Right lung (tissue), 10 donors: ENCODE measurements at places on chromosomes 2 and 18. TPM values are rescaled to one million over a fixed set of nuclear protein-coding genes. Genes with fewer than 3 reads are reported as not detected.

DNA sequence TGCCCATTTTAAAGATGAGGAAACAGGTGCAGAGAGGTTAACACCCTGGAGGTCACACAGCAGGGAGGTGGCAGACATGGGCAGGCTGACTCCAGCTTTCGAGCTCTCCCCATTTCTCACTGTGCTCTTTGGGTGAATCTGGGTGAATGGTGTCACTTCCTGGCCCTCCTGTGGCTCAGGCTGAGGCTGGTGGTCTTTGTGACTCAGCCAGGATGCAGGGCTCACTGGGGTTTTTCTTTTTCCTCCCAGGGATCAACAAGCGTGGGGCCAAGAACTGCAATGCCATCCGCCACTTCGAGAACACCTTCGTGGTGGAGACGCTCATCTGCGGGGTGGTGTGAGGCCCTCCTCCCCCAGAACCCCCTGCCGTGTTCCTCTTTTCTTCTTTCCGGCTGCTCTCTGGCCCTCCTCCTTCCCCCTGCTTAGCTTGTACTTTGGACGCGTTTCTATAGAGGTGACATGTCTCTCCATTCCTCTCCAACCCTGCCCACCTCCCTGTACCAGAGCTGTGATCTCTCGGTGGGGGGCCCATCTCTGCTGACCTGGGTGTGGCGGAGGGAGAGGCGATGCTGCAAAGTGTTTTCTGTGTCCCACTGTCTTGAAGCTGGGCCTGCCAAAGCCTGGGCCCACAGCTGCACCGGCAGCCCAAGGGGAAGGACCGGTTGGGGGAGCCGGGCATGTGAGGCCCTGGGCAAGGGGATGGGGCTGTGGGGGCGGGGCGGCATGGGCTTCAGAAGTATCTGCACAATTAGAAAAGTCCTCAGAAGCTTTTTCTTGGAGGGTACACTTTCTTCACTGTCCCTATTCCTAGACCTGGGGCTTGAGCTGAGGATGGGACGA lies 13.2 kb downstream of the ITM2C start:
- no peak for DNase-seq

- DNase-seq = no peak
Measured at GRCh38 chr2:140916410-140916809, 1214.4 kb downstream of the LRP1B start.

DNA sequence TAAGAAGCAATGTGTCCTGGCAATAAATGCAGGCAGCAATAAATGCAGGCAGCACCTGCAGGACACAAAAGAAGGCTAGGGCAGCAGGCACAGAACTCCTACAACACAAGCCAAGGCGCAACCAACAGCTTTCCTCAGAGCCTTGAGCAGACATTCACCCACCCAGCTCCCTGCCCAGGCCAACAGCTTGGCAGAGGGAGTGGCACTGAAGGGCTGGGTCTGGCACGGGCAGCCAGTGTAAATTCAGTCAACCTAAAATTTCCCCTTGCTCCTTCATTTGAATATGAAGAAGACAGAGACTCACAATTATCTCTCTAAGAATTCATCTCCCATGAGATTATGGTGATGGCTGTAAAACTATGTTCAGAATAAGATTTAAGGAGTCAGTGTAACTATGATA lies 35.4 kb downstream of the AAK1 start:
- DNase-seq = no peak

GRCh38 chr2:19786408-19787058 lies 115.2 kb downstream of the TTC32 start:
- DNase-seq = no peak

GRCh38 chr2:121649149-121649595 lies at the start of gene CLASP1:
Gene CLASP1, minus strand, starts transcription at chr2:121649462. Its CDS starts 43,567 bp downstream, at chr2:121605895.
- DNase-seq = no peak

DNA sequence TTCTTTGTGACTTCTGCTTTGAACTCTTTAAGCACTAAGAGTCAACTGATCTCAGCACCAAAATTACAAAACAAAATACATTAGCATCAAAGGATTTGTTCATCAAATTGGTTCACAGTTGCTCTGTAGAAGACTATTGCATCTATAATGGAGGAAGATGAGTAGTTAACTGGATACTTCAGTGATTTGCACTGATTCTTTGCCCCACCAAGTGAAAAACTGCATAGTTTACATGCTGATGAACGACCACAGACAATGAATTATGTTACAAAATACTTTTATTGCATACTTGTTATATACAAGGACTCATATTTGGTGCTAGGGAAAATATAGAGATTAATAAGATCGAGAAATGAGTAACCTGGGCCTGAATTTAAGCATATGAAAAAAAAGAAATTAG lies 107.2 kb downstream of the SCG2 start:
- no peak for DNase-seq

Gene SLC20A1
- 35.7 TPM for polyA plus RNA-seq
